Calu3 (cell line): ENCODE measurements at places on chromosomes 16 and 17. TPM values are rescaled to one million over a fixed set of nuclear protein-coding genes. Genes with fewer than 3 reads are reported as not detected.
A peak's percentile ranks its signal among the peaks of the same experiment; 100 is the strongest.

DNA sequence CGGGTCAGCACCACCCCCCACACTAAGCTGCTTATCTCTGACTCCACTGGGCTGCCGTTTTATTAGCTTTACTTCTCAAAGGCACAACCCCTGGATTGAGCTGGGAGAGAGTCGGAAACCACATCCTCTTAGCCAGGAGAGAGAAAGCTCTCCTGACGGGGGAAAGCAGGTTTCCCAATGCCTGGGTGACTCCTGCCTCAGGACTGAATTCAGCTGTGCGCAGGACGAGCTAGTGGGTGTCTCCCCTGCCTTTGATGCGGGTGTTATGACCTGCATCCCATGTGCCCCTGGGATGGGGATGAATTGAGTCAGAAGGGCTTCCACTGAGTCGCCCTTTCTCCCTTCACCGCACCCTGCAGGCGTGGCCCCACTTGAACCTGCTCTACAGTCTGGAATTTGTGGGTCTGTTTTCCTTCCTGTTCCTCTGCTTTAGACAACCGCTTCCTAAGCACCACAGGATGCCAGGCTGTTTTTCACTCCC lies 819.2 kb upstream of the EEF2KMT start:
- H3K27ac ChIP-seq = no peak overlapping the region
- H3K27me3 ChIP-seq = no peaks in the 10 kb centered on the region
- no peak overlapping the region for H3K4me3 ChIP-seq
- peaks cover 29% of the 10 kb centered on the region for H3K4me1 ChIP-seq
- DNase-seq = peak; percentile 21

DNA sequence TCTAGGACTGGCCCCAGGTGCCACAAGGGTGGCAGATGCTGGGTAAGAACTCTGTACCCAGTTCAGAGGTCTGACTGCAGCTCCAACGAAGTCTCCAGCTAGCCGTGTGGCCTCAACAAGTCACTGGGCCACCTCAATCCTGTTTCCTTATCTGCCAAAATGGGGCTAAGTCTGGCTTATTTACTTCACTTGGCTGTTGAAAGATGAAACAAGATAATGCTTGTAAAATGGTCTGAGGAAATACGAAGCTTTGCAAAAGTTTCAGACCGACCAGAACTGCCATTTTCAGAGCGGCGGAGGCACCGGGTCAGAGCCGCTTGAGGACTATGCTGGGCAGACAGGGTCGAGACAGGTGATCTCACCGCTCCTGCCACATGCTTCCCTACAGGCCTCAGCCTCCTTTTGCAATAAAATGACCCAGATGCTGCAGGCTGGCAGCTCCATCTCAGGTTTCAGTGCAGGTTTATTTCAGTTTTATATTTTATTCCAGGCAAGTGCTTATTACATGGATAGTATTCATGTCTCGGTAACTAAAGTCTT lies 17.2 kb downstream of the MNT start:
- peaks cover 36% of the 10 kb centered on the region for H3K36me3 ChIP-seq
- peaks cover 9% of the 10 kb centered on the region for H3K4me1 ChIP-seq
- H3K4me3 ChIP-seq = no peak overlapping the region
- DNase-seq = no peak

- DNase-seq = no peak
- no peak overlapping the region for H3K27ac ChIP-seq
- H3K36me3 ChIP-seq = no peaks in the 10 kb centered on the region
- H3K27me3 ChIP-seq = no peaks in the 10 kb centered on the region
- no peak overlapping the region for H3K4me3 ChIP-seq
- H3K4me1 ChIP-seq = no peaks in the 10 kb centered on the region
Observed at GRCh38 chr17:17508019-17508535, 11.9 kb upstream of the RASD1 start.

GRCh38 chr17:40873801-40874200 lies 6.8 kb upstream of the KRT12 start:
- H3K27me3 ChIP-seq = no peaks in the 10 kb centered on the region
- H3K4me3 ChIP-seq = no peak overlapping the region
- no peaks in the 10 kb centered on the region for H3K36me3 ChIP-seq
- no peaks in the 10 kb centered on the region for H3K4me1 ChIP-seq
- no peak overlapping the region for H3K27ac ChIP-seq

DNA sequence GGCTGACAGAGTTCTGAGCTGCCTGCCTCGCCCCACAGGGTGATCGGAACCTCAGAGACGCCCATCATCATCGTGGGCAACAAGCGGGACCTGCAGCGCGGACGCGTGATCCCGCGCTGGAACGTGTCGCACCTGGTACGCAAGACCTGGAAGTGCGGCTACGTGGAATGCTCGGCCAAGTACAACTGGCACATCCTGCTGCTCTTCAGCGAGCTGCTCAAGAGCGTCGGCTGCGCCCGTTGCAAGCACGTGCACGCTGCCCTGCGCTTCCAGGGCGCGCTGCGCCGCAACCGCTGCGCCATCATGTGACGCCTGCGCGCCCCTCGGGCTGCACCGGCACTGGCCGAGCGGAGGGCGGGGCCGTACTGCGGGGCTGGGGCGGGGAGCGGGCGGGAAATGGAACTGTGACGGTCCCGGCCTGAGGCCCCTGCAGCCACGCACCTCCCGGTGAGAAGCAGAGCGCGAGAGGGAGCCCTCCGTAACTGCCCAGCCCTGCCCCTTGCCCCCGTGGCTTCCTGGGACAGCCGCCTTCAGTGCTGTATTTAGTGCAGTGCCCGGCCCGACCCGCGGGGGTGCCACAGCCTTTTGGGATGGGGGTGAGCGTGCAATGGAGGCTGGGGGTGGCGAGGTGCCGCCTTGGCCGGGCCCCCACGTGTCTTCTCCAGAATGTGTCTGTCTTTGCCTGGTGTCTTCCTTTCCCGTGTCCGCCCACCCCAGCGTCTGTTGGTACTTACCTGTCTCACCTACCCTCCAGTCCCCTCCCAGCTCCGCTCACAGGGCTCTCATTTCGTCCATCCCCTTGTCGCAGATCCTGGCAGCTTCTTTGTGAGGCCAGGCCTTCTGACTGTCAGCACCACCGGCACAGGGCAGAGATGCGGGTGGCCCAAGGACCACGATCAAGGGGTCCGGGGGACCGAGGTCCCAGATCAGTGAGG lies 9.8 kb downstream of the RASL10B start:
- H3K36me3 ChIP-seq = no peaks in the 10 kb centered on the region
- no peak overlapping the region for H3K27ac ChIP-seq
- no peak for DNase-seq
- H3K27me3 ChIP-seq = peaks cover 78% of the 10 kb centered on the region

- H3K4me3 ChIP-seq = no peak overlapping the region
- H3K27me3 ChIP-seq = no peaks in the 10 kb centered on the region
- no peaks in the 10 kb centered on the region for H3K4me1 ChIP-seq
- no peaks in the 10 kb centered on the region for H3K36me3 ChIP-seq
Observed at GRCh38 chr16:17759451-17760390, 289.0 kb upstream of the XYLT1 start.

DNA sequence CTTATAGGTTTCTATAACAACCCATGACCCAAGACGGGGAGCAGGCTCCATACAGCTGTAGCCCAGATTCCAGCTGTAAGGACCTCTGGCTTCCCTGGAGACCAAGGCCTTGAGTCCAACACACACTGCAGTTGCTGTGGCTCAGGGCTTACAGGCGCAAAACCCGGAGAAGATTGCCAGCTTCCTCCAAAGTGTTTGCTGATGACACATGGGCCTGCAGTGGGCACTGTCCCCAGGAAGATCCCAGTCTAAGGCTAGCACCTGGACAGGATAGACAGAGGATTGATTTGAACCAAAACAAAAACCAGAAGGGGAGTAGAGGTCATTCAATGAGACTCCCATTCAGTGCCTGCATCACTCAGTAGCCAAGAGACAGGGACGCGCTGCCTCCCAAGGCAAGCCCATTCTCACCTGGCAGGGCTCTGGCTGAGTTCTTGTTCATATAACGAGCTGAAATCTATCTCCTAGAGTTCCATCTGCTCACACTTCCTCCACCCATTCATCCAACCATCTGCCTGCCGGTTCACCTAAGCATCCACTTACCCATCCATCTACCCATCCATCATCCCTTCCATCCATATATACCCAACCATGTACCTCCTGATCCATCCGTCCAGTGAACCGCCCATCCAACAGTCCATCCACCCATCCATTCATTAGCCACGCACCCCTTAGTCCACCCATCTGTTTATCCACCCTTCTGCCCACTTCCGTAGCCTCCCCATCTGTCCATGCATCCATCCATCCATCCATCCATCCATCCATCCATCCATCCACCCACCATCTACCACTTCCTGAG lies 10.2 kb downstream of the RAB11FIP4 start:
- DNase-seq = no peak
- no peaks in the 10 kb centered on the region for H3K36me3 ChIP-seq
- H3K27ac ChIP-seq = no peak overlapping the region
- peaks cover 66% of the 10 kb centered on the region for H3K27me3 ChIP-seq
- H3K4me1 ChIP-seq = no peaks in the 10 kb centered on the region
- H3K4me3 ChIP-seq = no peak overlapping the region

- no peak for DNase-seq
- no peak overlapping the region for H3K27ac ChIP-seq
- peaks cover 7% of the 10 kb centered on the region for H3K36me3 ChIP-seq
Observed at GRCh38 chr17:50194140-50194933, 7.1 kb downstream of the COL1A1 start.

DNA sequence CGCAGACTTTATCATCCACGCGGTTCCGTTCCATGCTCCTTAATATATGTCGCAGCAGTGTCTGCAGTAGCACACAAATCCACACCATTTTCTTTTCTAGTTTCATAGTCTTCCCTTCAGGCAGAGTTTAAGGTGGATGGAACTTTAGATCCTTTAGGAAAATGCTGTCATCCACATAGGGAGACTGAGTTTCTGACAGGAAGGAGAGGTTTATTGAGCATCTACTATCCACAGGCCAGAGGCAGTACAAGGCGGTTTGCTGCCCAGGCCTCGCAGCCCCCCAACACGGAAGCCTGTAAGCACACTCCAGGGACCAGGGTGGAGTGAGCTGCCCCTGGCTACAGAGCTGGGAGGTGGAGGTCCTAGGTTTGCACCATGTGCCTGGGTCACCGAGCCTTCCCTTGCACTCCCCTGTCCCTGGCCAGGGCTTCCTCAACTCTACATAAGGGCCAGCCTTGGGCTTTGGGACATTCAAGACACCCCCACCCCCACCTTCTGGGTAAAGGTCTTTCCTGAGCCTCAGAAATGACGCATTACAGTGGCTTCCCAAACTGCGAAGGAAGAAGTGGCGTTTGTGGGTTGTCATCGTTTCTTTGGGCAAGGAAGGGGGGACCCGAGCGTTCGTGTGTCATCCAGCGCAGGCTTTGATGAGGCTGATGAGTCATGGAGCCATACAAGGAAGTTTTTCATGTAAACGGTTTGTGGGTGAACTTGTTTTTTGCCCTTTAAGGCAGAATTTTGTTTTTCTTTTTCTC lies 146.5 kb upstream of the PLCG2 start:
- H3K27me3 ChIP-seq = no peaks in the 10 kb centered on the region
- peaks cover 37% of the 10 kb centered on the region for H3K36me3 ChIP-seq
- H3K27ac ChIP-seq = peak overlapping the region; percentile 82
- peak; percentile 83 for DNase-seq
- peak overlapping the region; percentile 48 for H3K4me3 ChIP-seq

DNA sequence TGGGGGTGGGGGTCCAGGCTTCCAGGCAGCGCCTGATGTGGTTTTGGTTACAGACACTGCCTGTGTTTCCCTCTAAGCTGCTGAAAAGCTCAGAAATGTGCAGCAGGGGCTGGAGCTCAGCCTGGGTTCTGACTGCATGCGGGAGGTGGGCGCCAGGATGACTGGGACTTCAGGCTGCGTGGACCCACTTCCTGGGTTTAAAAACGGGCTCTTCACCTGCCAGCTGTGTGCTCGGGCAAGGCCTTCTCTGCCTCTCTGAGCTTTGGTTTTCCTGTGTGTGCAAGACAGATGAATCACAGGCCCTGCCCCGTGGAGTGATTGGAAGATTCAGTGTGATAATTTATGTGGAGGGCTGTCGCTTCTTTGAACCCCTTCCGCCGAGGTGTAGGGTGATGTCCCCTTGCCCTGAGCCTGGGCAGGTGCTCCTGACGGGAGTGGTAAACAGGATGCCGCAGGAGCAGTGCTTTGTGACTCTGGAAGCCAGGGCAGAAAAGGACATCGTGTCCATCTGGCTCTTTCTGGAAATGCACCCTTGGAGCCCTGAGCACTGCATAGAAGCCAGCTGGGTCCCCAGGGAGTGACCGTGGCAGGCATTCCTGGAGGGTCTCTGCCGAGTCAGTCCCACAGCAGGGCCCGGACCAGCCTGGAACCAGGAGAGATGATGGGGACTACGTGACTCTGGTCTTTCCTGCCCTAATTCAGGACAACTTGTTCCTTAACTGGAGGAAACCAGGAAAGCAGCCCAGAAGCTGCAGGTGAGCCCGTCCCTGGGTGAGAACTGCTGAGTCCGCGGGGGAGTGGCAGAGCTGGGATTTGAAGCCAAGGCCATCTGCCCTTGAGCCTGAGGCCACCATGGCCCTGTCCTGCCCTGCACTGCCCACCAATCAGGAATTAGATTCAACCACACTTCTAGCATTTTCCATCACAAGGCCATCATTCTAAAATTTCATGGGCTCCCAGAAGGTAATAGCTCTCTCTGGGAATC lies 28.5 kb upstream of the SLC7A5 start:
- H3K27me3 ChIP-seq = peaks cover 16% of the 10 kb centered on the region
- peaks cover 19% of the 10 kb centered on the region for H3K4me1 ChIP-seq
- no peak for DNase-seq
- H3K4me3 ChIP-seq = no peak overlapping the region
- no peaks in the 10 kb centered on the region for H3K36me3 ChIP-seq
- no peak overlapping the region for H3K27ac ChIP-seq

DNA sequence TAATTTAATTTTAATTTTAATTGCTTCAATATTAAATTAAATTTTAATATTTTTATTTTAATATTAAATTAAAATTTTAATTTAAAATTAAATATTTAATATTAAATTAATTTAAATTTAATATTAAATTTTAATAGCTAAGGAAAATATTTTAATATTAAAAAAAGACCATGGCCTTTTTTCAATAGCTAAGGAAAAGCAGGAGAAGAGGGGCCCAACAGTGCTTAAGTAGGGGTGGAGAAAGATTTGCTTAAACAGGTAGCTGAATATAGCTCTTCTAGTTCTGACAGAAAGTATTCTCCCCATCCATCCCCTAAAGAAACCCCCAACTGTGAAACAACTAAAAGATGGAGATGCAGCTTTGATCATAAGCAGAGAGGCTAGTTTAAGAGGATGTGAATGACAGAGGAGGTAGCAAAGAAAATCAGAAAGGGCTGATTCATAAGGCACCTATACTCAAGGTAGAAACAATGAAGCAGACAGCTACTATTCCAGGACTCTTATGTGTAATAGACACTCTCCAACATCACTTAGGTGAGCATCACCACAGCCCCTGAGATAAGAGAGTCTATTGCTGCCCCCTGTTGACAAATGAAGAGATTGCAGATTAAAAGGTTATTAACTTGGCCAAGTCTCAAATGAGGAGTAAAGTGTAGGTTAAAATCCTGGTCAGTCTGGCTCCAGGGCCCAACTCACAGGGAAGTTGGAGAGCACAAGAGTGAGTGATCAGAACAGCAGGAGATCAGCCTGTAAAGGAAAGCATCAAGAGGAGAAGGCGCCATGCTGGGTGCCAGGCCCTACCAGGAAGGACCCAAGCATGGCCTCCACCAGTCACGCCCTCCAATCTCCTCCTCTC lies 7.8 kb upstream of the RNASEK start:
- no peaks in the 10 kb centered on the region for H3K4me1 ChIP-seq
- H3K36me3 ChIP-seq = peaks cover 15% of the 10 kb centered on the region
- peak; percentile 45 for DNase-seq
- H3K27me3 ChIP-seq = no peaks in the 10 kb centered on the region
- H3K27ac ChIP-seq = no peak overlapping the region
- no peak overlapping the region for H3K4me3 ChIP-seq

- peaks cover 100% of the 10 kb centered on the region for H3K27me3 ChIP-seq
- H3K36me3 ChIP-seq = no peaks in the 10 kb centered on the region
- DNase-seq = no peak
- H3K4me1 ChIP-seq = no peaks in the 10 kb centered on the region
Observed at GRCh38 chr16:86354641-86355513, 155.4 kb upstream of the FOXF1 start.

IKZF3 gene
- total RNA-seq = 30.9 and 41.0 TPM in 2 replicates

CD68 gene
- 28.6 and 50.0 TPM in 2 replicates for total RNA-seq

TOM1L1 gene
- 37.2 and 46.8 TPM in 2 replicates for total RNA-seq

IGFALS gene
- total RNA-seq = not detected in 2 replicates

TERB1 gene
- total RNA-seq = 0.29 and 0.59 TPM in 2 replicates
